ENCODE measurements at places on chromosomes 5 and 9.

DNA sequence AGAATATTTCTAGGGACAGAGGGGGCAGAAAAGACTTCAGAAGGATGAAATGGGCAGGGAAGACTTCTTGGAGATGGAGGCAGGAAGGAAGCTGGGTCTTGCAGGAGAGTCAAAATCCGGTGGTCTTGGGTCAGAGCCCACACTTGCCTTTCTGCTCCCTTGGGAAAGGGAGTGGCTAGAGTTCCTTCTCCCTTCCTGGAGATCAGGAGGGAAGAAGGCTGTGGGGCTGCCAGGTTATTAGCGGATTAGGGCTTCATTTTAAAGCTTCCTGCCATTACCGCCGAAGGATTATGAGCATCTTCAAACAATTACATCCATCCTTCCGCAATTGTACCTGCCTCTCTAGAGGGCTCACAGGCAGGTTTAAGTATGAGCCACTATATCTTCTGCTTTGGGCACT is 19.2 kb upstream of the SYNPO start:
- H3K36me3 ChIP-seq = no peaks in the 10 kb centered on the region
- H3K27ac ChIP-seq = no peak overlapping the region
- peaks cover 13% of the 10 kb centered on the region for H3K27me3 ChIP-seq
- peaks cover 6% of the 10 kb centered on the region for H3K4me1 ChIP-seq
- DNase-seq = no peak
- H3K4me3 ChIP-seq = no peak overlapping the region

DNA sequence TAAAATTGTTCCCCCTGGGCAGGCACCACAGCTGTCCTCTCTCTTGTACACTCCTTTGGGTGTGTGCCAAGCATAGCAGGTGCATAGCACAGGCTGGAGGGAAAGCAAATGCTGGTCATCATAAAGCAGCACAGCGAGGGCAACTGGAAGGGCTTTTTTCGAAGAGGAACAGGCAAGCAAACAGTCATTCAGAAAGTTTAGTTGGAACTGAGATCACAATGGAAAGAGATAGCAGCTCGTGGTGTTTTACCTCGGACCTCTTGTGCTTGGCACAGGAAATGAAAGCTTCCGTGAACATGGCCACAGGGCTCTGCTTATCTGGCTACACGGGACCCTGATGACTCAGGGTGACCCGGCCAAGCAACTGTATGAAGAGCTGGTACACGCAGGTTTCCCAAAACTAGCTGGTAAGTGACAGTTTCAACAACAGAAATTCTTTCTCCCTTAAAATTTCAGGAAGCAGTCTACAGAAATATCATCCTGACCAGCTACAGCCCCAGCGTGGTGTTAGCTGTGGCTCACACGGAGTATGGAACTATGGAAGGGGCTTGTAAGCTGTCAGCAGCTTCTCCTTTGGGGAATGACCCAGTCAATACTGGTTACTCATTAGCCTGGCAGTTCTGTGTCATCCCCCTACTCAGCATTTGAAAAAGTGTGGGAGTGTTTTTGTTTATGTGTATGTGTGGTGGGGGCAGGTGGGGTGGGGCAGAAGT is 48.1 kb downstream of the POC5 start:
- H3K27ac ChIP-seq = peak overlapping the region; percentile 90
- peaks cover 17% of the 10 kb centered on the region for H3K36me3 ChIP-seq
- H3K4me1 ChIP-seq = peaks cover 29% of the 10 kb centered on the region
- peak overlapping the region; percentile 86 for H3K4me3 ChIP-seq

DNA sequence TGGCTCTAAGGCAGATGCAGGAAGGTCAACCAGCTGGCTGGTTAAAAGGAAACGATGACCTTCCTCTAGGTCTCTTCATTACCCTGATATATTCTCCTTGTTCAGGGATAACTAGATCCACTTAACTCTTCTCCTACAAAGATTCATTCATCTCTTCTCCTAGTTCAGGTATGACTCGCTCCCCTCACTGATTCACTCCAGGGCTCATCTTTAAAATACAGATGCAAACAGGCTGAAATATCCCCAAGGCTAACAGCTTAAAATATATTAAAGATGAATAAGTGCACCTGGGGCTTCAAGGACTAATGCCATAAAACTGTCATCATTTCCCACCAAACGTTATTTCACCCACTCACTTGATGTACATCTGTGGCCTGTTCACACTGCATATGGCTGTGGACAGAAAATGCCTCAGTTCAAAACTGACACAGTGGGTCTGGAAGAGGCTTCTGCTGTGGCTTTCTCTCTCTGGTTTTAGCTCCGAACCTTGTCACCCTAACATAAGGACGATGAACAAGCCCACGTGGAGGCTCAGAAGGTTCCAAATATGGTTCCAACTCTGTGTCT is 366.9 kb downstream of the DEPDC1B start:
- H3K4me1 ChIP-seq = no peaks in the 10 kb centered on the region
- no peak overlapping the region for H3K27ac ChIP-seq
- no peak for DNase-seq
- no peaks in the 10 kb centered on the region for H3K27me3 ChIP-seq
- no peak overlapping the region for H3K4me3 ChIP-seq
- H3K36me3 ChIP-seq = no peaks in the 10 kb centered on the region

GRCh38 chr5:123001808-123002207 is 34.7 kb downstream of the PPIC start:
- H3K4me1 ChIP-seq = no peaks in the 10 kb centered on the region
- H3K27me3 ChIP-seq = no peaks in the 10 kb centered on the region
- no peak overlapping the region for H3K4me3 ChIP-seq

GRCh38 chr5:116750631-116751580 is 176.3 kb upstream of the SEMA6A start:
- H3K36me3 ChIP-seq = no peaks in the 10 kb centered on the region
- no peak overlapping the region for H3K4me3 ChIP-seq
- H3K27ac ChIP-seq = no peak overlapping the region
- no peaks in the 10 kb centered on the region for H3K27me3 ChIP-seq
- no peaks in the 10 kb centered on the region for H3K4me1 ChIP-seq

DNA sequence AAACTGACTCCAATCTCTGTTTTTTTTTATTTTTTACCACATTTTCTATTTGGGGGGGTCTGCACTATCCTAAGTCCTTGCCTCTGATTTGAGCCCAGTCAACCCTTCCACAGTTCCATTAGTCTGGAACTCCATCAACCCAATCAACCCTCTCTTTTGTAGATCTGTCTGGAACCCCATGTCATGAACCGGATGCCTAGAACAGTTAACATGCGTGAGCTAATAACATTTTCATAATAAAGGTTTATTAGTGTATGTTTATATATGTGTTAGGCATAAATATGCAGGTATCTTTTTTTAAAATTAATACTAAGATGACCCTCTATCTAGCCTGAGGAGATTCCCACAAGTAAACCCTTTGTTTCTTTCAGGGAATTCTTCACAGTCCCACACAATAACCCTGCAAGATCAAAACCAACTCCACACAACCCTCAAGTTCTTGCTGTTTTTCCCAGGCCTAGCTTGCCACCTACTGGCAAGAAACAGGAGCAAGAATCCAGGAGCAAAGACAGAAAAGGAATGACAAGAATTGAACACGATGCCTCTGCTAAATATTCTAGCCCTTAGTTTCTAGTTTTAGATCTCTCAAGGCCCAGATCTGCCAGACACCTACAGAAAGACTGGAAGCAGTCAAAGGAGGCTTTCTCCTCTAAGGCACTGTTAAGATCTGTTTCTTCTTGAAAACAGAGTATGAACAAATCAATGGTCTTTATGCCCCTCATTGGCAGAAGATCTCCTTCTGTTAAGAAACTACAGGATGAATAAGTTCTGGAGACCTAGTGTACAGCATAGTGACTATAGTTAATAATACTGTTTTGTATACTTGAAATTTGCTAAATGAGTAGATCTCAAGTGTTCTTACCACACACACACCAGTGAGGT is 100.4 kb downstream of the TRIM36 start:
- peak overlapping the region; percentile 82 for H3K27ac ChIP-seq
- peak overlapping the region; percentile 84 for H3K4me3 ChIP-seq
- H3K27me3 ChIP-seq = peaks cover 2% of the 10 kb centered on the region
- DNase-seq = peak; percentile 23

- no peak overlapping the region for H3K27ac ChIP-seq
- H3K27me3 ChIP-seq = no peaks in the 10 kb centered on the region
- no peak for DNase-seq
- H3K4me1 ChIP-seq = no peaks in the 10 kb centered on the region
- H3K36me3 ChIP-seq = no peaks in the 10 kb centered on the region
- H3K4me3 ChIP-seq = no peak overlapping the region
These were observed 636.5 kb downstream of the TLE1 start for GRCh38 chr9:81052846-81053245.

DNA sequence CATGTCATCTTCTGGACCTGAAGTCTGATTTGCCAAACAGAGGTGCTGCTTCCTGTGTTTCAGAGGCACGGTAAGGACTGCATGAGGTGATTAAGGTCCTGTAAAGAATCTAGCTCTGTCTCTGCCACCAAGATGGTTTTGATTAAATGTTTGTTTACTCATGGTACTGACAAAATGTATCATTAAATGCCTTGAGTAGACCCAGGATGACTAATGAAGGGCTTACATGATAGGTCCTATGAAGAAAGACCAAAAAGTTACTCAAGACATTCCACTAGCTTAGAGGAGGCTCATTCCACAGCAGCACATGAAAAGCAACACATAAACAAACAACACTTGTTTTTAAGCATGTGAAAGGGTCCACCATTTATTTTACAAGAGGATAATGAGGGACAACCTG is 100.9 kb downstream of the BOD1 start:
- H3K27ac ChIP-seq = no peak overlapping the region
- no peak for DNase-seq
- H3K4me1 ChIP-seq = no peaks in the 10 kb centered on the region
- H3K36me3 ChIP-seq = no peaks in the 10 kb centered on the region

DNA sequence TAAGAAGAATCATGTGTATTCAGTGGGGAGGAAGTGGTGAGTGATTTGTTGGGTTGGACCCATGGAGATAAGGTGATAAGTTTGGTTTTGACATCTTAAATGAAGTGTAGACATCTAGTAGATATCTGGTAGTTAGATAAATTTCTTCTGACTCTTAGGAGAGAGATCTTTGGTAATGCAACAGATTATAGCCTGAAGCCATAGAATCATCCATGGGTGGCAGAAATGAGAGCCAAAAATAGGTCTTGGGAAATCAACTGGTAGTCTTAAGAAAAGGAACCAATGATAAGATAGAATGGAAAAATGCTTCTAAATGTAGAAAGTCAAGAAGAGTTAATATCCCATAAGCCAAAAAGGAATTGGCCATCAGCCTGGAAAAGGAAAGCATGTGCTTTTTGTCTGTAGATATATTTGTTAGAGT is 532.7 kb upstream of the GRAMD2B start:
- no peak for DNase-seq
- peaks cover 4% of the 10 kb centered on the region for H3K36me3 ChIP-seq
- no peaks in the 10 kb centered on the region for H3K4me1 ChIP-seq
- no peaks in the 10 kb centered on the region for H3K27me3 ChIP-seq

GRCh38 chr9:33415501-33416038 is 13.2 kb upstream of the AQP7 start:
- H3K27ac ChIP-seq = no peak overlapping the region
- peak; percentile 45 for DNase-seq
- no peak overlapping the region for H3K4me3 ChIP-seq
- H3K4me1 ChIP-seq = peaks cover 19% of the 10 kb centered on the region
- peaks cover 1% of the 10 kb centered on the region for H3K27me3 ChIP-seq

- H3K27ac ChIP-seq = no peak overlapping the region
- no peak for DNase-seq
- no peak overlapping the region for H3K4me3 ChIP-seq
- no peaks in the 10 kb centered on the region for H3K27me3 ChIP-seq
These were observed 185.0 kb downstream of the SEMA6A start for GRCh38 chr5:116389601-116390000.

- H3K4me1 ChIP-seq = peaks cover 2% of the 10 kb centered on the region
- H3K27me3 ChIP-seq = no peaks in the 10 kb centered on the region
- no peaks in the 10 kb centered on the region for H3K36me3 ChIP-seq
- H3K27ac ChIP-seq = no peak overlapping the region
- DNase-seq = no peak
These were observed 47.9 kb downstream of the COL5A1 start for GRCh38 chr9:134689321-134690181.

DNA sequence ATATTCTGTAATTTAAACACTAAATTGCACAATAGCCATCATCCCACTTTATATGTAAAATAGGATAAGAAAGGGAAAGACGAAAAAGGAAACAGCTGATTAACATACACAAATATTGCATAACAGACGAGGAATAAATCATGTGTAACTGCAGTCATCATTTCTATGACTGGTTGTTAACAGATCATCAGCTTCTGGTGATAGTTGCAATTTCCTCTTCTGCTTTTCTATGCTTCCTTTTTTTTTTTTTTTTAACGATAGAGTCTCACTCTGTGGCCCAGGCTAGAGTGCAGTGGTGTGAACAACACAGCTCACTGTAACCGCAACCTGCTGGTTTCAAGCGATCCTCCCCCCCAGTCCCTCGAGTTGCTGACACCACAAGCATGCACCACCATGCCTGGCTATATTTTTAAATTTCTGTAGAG is 22.5 kb upstream of the JAKMIP2 start:
- peak overlapping the region; percentile 66 for H3K4me3 ChIP-seq
- H3K4me1 ChIP-seq = peaks cover 33% of the 10 kb centered on the region
- H3K27me3 ChIP-seq = peaks cover 12% of the 10 kb centered on the region
- DNase-seq = peak; percentile 85
- H3K36me3 ChIP-seq = no peaks in the 10 kb centered on the region

GRCh38 chr5:127826011-127826410 is 122.8 kb downstream of the CCDC192 start:
- no peak for DNase-seq
- H3K27me3 ChIP-seq = peaks cover 3% of the 10 kb centered on the region
- no peak overlapping the region for H3K4me3 ChIP-seq
- H3K4me1 ChIP-seq = no peaks in the 10 kb centered on the region
- no peaks in the 10 kb centered on the region for H3K36me3 ChIP-seq
- no peak overlapping the region for H3K27ac ChIP-seq

- H3K27me3 ChIP-seq = peaks cover 29% of the 10 kb centered on the region
- H3K4me1 ChIP-seq = no peaks in the 10 kb centered on the region
- peak overlapping the region; percentile 61 for H3K4me3 ChIP-seq
- no peaks in the 10 kb centered on the region for H3K36me3 ChIP-seq
- no peak overlapping the region for H3K27ac ChIP-seq
These were observed 36.9 kb upstream of the PLEKHG4B start for GRCh38 chr5:54876-55569.

DNA sequence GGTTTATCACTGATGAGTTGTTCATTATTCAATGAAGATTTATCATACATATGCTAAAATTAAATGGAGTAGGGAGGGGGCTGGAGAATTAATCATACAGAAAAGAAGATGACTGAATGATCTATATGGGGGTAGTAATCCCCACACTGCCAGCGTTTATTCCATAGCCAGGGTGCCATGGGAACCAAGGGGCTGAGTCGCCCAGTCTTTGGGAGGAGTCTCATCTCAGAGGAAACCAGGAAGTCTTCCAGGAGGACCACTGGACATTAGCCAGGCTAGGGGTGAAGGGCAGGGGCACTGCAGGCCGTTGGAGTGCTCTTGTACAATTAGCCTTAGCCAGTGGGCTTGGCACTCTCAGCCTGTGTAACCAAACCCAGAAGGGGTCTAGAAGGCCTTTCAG is 226.5 kb downstream of the ARL15 start:
- H3K27me3 ChIP-seq = no peaks in the 10 kb centered on the region
- H3K4me1 ChIP-seq = peaks cover 18% of the 10 kb centered on the region
- no peak for DNase-seq
- peaks cover 5% of the 10 kb centered on the region for H3K36me3 ChIP-seq

GRCh38 chr5:95838001-95838520 is 15.5 kb upstream of the GLRX start:
- H3K36me3 ChIP-seq = no peaks in the 10 kb centered on the region
- H3K27ac ChIP-seq = peak overlapping the region; percentile 4
- H3K4me1 ChIP-seq = peaks cover 41% of the 10 kb centered on the region
- H3K4me3 ChIP-seq = no peak overlapping the region
- H3K27me3 ChIP-seq = no peaks in the 10 kb centered on the region

Measured in immature natural killer cell (primary cell).